ENCODE measurements at places on chromosomes 3 and 15.
A peak's percentile ranks its signal among the peaks of the same experiment; 100 is the strongest.

DNA sequence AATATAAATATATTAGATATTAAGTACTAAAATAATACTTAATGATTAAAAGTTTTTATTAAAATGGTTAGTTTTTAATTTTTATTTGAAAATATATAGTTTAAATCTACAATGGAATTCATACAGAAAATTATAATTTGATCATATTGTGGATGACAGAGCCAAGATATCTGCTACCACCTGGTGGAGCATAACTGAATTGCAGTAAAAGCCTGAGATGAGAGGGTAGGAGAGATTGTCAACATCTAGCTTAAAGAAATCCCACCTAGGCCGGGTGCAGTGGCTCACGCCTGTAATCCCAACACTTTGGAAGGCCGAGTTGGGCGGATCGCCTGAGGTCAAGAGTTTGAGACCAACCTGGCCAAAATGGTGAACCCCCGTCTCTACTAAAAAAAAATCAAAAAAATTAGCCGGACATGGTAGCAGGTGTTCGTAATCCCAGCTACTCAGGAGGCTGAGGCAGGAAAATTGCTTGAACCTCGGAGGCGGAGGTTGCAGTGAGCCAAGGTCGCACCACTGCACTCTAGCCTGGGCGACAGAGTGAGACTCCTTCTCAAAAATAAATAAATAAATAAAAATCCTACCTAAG lies 25.1 kb upstream of the CSTA start:
- no peak for DNase-seq

GRCh38 chr3:51591231-51591630 lies 52.7 kb downstream of the RAD54L2 start:
- DNase-seq, result no peak

- no peak for DNase-seq
These were observed 108.4 kb downstream of the ADAMTSL3 start for GRCh38 chr15:83762367-83762766.

- DNase-seq, result no peak
These were observed 299.5 kb downstream of the GAP43 start for GRCh38 chr3:115922681-115923347.

GRCh38 chr15:89776274-89777072 lies at the start of gene MESP2:
MESP2 (plus strand) TSS chr15:89776332; CDS start chr15:89776358, 26 bp downstream.
- peak; percentile 89 for DNase-seq

GRCh38 chr3:35544976-35545375 lies 94.3 kb upstream of the ARPP21 start:
- no peak for DNase-seq

GRCh38 chr3:39577541-39577940 lies 110.1 kb downstream of the MOBP start:
- DNase-seq, result no peak

DNA sequence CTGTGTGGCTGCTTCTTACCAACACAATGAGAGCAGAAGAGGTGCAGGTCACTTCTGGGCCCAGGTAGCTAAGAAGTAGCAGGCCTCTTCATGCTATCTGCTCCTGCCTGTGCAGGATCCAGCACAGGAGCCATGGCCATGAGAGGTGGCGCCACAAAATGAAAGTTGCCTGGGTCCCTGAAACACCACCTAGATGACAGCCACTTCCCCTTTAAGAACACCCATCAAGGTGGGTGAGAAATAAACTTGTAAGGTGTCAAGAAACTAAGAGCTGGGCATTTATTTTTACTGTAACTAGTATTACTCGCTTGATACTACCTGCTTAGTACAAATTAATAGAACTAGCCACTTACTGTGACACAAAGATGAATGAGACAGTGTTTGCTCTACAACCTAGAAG lies 484.6 kb upstream of the TBL1XR1 start:
- DNase-seq, result no peak

DNA sequence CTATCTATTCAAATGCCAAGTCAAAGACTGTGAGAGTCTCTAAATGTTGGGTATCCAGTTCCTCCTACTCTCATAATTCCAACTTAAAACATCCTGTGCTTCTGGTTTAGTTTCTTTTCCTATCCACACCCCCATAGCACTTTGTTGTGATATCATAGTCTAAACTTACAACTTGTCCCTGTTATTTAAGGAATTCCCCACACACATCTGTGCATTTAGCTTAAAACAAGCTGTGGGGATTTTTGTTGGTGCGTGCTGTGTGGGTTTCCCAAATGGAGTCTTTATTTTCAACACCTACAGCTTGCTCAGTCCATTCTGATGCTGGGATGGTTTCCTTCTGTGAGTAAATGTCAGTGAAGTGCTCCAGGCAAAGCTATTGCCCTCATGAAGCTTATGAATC lies 167.3 kb downstream of the GMNC start:
- DNase-seq, result no peak

- no peak for DNase-seq
These were observed 56.7 kb upstream of the XCR1 start for GRCh38 chr3:46083956-46084355.

- DNase-seq, result no peak
These were observed 1498.7 kb upstream of the CADM2 start for GRCh38 chr3:83460052-83460451.

- DNase-seq, result no peak
These were observed 8.0 kb downstream of the TRIM71 start for GRCh38 chr3:32825601-32826375.

DNA sequence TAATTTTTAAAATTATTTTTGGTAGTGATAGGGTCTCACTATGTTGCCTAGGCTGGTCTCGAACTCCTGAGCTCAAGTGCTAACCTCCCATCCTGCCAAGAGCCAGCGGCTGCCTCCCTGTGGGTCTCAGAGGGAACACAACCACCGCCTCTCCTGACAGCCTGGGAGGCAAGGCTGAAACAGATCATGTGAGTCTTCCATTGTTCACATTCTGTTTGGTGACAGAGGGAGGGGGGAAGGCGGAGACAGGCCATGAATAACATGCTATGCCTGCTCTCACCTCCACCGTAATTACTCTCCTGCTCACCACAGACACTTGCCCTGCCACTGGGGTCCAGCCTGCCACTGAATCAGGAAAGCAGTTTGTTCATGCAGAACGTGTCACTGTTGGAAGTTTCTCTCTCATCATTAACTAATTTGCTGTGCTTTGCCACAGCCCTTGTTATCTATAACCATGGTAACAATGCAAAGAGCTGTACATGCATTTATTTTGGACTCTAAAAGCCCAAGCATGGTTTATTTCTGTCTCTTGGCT lies 78.4 kb upstream of the RASGRF1 start:
- DNase-seq, result peak; percentile 64

DNA sequence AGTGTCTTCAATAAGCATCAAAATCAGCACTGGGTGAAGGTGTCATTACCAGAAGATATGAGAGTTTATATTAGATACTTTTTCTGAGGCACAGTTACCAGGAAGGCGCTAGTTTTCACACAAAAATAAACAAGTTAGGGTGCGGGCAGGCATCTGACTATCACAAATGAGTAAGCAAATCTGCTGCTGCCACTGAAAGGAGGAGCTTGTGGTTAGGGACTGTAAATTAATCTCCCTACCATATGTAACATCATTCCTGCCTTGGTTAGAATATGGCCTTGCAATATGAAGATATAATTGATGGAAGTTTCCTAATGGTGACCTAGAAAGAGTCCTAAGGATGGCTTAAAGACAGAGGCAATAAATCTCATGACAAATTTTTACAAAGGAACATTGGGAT lies 19.5 kb upstream of the EID1 start:
- DNase-seq, result no peak

GRCh38 chr3:99256788-99257187 lies 355.3 kb upstream of the DCBLD2 start:
- no peak for DNase-seq

DNA sequence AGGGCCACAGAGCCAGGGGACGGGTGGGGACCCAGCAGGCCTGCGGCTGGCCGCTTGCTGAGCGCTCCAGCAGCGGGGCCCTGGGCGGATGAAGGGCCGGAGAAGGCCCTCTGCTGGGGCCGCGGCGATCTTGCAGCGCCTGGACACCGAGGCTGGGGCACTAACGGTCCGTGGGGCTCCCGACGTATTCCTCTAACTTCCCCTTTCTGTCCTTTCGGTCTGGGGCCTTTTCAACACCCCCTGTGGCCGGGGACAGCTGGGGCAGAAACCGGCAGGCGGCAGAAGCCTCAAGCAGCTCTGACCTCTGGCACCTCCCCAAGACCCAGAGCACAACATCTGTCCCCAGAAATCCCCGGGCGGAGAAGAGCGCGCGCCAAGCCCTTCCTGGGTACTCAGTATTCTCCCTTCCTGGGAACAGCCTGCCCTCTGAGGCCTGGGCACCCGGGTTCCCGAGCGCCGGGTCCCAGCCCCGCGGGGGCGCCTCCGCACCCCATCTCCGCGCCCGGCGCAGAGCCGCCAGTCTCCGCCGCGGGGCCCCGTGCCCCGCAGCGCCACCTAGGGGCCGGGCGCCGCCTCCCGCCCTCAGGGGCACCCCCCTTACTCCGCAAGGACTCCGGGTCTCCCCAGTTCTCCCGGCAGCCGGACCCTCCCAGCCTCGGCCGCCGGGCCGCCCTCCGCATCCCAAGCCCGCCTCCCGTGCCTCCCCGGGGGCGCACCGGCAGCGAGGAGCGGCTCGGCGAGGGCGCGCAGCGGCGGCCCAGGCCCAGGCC lies 582 bp upstream of the SLCO3A1 start:
- DNase-seq, result peak; percentile 75

GRCh38 chr15:50904211-50904610 lies 4.3 kb upstream of the AP4E1 start:
- no peak for DNase-seq

- no peak for DNase-seq
These were observed 236.2 kb downstream of the ITPR1 start for GRCh38 chr3:4729061-4729973.

DNA sequence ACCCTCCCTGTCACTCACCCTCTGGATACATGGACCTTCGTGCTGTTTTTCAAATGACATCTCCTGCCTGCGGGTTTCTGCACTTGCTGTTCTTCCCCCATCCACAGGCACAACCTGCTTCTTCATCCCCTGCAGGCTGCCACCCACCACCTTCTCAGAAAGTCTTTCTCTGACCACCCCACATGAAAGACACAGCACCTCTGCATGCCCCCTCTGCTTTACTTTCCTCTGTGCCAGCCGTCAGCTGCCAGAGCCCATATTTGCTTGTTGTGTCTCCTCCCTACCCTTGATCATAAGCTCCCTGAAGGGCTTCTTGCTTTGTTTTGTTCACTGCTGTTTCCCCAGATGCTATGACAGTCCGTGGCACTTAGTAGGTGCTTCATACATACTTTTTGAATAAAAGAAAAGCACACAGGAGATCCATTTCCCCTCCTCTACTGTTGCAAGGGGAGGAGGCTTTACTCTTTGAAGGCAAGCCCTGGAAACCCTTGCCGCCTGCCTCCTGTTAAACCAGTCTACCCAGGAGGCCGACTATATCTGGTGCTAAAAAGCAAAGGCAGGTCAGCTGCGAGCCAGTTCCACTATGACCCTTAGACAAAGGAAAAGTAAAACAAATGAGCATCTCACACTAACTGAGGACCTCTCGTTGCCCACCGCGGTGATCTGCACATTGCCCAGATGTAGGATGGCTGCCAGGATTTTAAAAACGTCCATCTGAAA lies 31.9 kb downstream of the MYO5C start:
- no peak for DNase-seq

DNA sequence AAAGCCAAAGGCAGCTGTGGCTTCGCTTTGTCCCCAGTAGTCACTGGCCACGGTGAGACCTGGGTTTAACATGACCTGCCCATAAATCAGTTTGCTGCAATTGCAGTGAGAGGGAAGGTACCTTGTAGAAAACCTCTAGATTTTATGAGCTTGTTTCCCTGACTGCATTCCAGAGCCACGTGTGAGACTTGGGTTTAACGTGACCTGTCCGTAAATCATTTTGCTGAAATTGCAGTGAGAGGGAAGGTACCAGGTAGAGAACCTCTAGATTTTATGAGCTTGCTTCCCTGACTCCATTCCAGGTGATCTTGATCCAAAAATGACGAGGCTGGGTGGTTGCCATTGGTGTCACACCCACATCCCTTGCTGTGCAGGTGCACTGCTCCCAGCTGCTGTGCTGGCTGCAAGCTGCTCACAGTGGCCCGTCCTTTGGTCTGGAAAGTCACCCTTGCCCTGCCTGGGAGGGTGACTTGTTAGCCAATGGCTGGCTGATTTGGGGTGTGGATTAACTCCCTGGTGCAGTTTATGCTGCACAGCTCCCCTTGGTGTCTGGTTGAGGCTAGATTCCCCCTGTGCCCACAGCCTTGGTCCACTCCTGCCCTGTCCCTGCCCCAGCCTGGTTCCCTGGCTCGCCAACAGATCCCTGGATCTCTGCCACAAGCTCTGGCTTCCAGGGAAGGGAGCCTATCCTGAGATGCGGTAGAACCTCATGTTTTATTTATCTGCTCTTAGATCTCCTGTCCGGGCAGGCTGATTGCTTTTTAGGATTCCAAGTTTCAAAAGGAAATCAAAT lies 192.7 kb upstream of the CTDSPL start:
- DNase-seq, result no peak

GRCh38 chr15:39657668-39658067 lies 76.8 kb downstream of the THBS1 start:
- no peak for DNase-seq

- no peak for DNase-seq
These were observed 112.4 kb downstream of the B3GALNT1 start for GRCh38 chr3:160992712-160993111.

- DNase-seq, result no peak
These were observed 1041.2 kb downstream of the TUSC7 start for GRCh38 chr3:117750674-117751269.

DNA sequence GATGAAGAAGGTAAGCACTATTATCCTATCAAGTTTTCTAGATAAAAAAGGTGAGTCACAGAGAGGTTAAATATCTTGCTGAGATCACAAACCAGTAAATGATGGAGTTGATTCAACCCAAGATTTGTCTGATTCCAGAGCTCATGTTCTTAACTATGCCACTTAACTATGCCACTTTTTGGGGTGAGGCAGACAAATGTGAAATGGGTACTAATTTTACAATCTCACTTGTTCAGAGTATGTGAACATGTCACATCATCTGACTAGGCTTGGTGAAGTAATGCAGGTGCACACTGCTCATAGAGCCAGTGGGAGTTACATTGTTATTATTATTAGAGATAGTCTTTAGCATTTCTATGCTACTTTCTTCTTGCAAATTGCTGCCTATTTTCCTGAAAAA lies 2.0 kb downstream of the DRD3 start:
- no peak for DNase-seq

GRCh38 chr3:34260271-34261000 lies 462.0 kb downstream of the PDCD6IP start:
- DNase-seq, result no peak

GRCh38 chr15:61421938-61422337 lies 192.8 kb upstream of the RORA start:
- DNase-seq, result no peak

- no peak for DNase-seq
These were observed 23.5 kb upstream of the ATP10A start for GRCh38 chr15:25886498-25887140.

DNA sequence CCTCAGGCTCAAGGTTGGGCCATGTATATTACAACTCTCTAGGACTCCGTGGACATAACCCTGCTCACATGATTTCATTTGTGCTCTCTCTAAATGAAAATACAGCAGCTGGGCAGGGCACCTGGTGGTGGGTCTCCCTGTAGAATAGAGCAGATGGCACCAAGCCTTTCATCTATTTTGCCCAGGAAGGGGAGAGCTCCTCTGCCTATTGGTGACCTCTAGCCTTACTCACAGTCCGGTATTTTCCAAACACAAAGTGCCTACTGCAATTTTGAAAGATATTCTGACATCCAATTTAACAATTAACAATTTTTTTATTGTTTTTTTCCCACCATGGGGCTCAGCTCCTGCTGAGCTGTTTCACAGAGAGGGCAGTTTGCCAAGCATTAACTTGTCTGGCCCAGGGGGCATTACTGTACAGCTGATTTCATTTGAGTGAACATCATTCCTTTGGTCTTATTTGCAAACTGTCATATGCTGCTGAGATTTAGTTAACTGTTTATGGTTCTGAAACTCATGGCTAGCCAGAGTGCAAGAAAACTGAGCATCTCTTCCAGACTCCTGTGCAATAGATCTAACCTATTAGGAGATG lies 474.0 kb downstream of the EPHB1 start:
- DNase-seq, result no peak
